Activated T-helper 2 cell treated with anti-CD3 and anti-CD28 coated beads, Interferon-gamma antibody, Interleukin-2, Interleukin-4, amounts not matched to agents 10 μg/mL and 5 μg/mL and 100 μg/mL, durations not matched to agents 14 hours and 24 hours and 36 hours (primary cell): ENCODE measurements at places on chromosomes 3 and 15. TPM values are rescaled to one million over a fixed set of nuclear protein-coding genes. Genes with fewer than 3 reads are reported as not detected.

DNA sequence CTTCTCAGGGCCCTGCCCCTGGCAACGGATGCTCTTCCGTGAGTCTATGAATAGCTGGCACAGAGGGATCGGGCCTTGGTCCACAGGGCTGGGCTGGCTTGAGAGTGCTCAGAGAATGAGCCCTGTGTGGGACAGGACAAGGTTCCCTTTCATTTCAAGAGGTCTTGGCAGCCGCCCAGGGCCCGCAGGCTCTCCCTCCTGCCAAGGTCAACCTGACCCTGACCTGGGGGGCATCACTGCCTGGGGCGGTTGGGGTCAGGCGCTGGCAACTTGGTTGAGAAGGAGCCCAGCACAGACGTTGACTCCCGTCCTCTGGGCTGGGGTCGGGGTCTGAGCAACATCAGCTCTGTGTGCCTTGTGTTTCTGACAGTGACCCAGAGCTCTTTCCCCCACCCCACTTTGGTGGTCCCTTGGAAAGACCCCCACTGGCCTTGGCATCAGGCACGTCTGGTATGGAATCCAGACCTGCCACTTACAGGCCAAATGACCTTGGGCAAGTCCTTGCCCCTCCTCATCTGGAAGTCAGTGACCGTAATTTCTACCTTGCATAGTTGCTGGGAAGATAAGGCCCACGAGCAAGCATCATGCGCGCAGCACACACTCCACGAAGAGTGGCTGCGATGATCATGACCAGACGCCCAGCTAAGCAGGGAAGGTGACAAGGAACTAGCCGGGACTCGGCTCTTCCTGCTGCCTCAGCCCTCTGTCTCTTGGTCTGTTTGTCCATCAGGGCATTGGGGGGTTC lies 36.4 kb downstream of the EPHB3 start:
- H3K36me3 ChIP-seq, result no peaks in the 10 kb centered on the region
- no peak overlapping the region for H3K4me3 ChIP-seq
- no peaks in the 10 kb centered on the region for H3K4me1 ChIP-seq
- peaks cover 32% of the 10 kb centered on the region for H3K27me3 ChIP-seq

GRCh38 chr3:52026041-52026440 lies 30.3 kb downstream of the DUSP7 start:
- H3K27me3 ChIP-seq, result peaks cover 3% of the 10 kb centered on the region
- no peak overlapping the region for H3K27ac ChIP-seq
- no peak for DNase-seq
- H3K4me1 ChIP-seq, result no peaks in the 10 kb centered on the region

DNA sequence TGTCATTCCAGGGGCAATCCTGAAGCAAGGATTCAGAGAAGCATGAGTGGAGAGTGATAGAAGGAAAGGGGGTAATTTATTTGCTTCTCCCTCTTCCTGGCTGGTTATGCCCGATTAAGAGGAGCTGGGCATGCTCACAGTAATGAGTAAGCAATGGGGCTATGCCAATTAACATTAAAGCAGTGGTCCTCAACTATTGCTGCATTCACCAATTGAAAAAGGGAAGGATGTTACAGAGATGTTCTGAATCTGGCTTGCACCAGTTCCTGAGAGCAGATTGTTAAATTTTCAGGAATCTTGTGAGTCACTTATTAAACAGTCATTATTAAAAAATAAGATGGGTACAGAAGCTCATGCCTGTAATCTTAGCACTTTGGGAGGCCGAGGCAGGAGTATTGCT lies 85.9 kb upstream of the ZBTB20 start:
- H3K4me3 ChIP-seq, result no peak overlapping the region
- peaks cover 2% of the 10 kb centered on the region for H3K27me3 ChIP-seq
- H3K36me3 ChIP-seq, result no peaks in the 10 kb centered on the region
- no peak overlapping the region for H3K27ac ChIP-seq

DNA sequence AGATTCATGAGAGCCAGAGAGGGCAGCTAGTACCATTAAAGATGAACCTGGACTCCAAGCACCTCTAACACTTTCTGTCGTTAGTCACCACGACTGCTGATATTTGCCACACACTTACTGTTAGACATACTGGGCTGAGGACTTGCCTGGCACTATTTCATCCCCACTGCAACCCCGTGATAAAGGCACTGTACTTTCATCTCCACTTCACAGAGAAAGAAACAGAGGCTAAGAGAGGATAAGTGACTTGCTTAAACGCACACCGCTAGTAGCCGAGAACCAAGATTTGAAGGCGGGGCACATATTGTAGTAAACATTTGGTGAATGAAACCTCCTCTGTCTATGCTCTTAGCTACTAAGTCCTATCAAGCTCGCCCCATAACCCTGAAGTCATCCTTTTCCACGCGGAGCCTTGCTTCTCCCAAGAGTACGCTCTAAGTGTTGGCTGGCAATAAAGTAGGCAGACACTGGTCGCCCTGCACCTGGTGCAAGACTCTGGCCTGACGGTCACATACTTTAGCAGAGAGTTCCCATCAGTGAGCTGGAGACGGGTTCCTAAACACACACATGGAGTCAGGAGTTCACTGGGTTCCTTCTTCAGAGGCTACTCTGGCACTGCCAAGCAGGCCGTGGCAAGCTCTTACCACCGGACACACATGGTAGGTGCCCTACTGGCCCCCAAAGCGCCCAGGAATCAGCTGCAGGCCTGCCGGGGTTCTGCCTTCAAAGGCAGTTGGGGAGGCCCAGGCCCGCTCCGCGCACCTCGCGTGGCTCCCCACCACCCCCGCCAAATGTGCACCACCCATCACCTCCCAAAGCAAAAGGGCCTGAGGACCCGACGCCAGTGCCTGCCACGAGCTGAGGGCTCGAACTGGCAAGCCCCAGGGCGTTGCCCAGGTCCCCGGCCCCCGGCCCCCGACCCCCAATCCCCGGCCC lies 951 bp downstream of the POMGNT2 start:
- DNase-seq, result no peak
- H3K36me3 ChIP-seq, result no peaks in the 10 kb centered on the region
- peaks cover 5% of the 10 kb centered on the region for H3K4me1 ChIP-seq
- H3K4me3 ChIP-seq, result peak overlapping the region; percentile 33
- no peak overlapping the region for H3K27ac ChIP-seq

DNA sequence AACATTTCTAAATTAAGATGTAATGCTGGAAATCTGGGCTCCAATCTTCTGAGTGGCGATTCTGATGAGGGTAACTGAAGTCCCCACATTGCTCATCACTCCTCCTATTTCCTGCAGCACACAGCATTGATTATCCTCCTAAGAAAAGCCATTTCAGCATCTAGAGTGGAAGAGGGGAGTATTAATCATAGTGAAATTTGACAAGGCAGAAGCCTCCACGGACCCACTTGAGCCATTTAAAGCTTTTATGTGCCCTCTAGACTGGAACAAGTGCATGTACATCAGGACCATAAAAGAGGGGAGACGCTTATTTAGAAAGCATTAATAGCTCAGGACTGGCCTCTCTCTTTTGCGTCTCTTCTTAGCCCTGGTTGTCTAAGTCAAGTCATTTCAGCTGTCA lies 25.8 kb downstream of the AQP9 start:
- H3K27me3 ChIP-seq, result peaks cover 34% of the 10 kb centered on the region
- no peak for DNase-seq
- H3K4me1 ChIP-seq, result no peaks in the 10 kb centered on the region
- no peaks in the 10 kb centered on the region for H3K36me3 ChIP-seq
- H3K27ac ChIP-seq, result no peak overlapping the region

MUC20 gene
- 3.9 and 5.0 TPM in 2 replicates for total RNA-seq
